ENCODE measurements at places on chromosomes 6 and 20. TPM values are rescaled to one million over a fixed set of nuclear protein-coding genes. Genes with fewer than 3 reads are reported as not detected.
A peak's percentile ranks its signal among the peaks of the same experiment; 100 is the strongest.

DNA sequence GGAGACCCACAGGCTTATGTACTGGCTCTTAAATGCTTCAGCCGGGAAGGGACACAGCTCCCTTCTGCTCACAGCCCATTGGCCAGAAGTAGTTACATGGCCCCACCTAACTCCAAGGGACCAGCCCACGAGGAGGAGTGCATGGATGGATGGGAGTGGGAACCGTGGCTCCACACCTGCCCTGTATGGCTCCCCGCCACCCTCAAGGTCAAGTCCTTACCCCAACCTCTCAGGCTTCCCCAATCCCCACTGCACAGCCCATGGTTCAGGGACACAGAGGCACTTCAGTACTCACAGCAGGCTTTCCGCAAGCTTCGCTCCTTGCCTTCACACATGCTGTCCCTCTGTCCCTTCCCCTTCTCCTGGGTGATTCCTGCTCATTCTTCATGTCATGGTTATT, 137.9 kb upstream of the KCNG1 start:
- H3K4me3 ChIP-seq: no peak overlapping the region
- no peak for DNase-seq
- 0 out of 2 replicates have a peak, but pooled peaks cover 4% of the 10 kb centered on the region for H3K4me1 ChIP-seq
- H3K27ac ChIP-seq: no peak overlapping the region

DNA sequence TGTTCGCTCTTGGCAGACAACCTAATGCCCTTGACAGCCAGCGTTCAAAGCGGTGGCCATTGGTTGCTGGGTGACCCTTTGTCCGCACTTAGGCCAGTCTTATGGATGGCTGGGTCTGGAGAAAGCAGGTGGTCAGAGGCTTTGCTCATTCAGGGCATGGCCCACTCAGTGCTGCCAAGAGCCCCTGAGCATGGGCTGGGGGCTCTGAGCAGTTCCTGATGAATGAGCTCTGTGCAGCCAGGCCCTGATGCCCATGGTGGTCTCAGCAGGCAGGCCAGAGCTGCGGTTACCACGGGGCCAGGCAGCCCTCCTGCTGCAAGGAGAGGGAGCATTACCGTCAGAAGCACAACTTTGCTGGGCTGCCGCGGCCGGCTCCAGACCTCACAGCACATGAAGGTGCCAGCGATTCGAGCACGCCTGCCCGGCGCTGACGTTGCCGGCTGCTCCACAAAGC, 36.3 kb downstream of the CDH4 start:
- H3K4me1 ChIP-seq: no peaks in the 10 kb centered on the region
- H3K27me3 ChIP-seq: peaks cover 83% of the 10 kb centered on the region
- H3K36me3 ChIP-seq: no peaks in the 10 kb centered on the region
- H3K27ac ChIP-seq: no peak overlapping the region
- no peak overlapping the region for H3K4me3 ChIP-seq

GRCh38 chr6:126227833-126228702, 111.8 kb upstream of the CENPW start:
- no peaks in the 10 kb centered on the region for H3K27me3 ChIP-seq
- no peaks in the 10 kb centered on the region for H3K4me1 ChIP-seq
- no peak overlapping the region for H3K27ac ChIP-seq
- DNase-seq: no peak

DNA sequence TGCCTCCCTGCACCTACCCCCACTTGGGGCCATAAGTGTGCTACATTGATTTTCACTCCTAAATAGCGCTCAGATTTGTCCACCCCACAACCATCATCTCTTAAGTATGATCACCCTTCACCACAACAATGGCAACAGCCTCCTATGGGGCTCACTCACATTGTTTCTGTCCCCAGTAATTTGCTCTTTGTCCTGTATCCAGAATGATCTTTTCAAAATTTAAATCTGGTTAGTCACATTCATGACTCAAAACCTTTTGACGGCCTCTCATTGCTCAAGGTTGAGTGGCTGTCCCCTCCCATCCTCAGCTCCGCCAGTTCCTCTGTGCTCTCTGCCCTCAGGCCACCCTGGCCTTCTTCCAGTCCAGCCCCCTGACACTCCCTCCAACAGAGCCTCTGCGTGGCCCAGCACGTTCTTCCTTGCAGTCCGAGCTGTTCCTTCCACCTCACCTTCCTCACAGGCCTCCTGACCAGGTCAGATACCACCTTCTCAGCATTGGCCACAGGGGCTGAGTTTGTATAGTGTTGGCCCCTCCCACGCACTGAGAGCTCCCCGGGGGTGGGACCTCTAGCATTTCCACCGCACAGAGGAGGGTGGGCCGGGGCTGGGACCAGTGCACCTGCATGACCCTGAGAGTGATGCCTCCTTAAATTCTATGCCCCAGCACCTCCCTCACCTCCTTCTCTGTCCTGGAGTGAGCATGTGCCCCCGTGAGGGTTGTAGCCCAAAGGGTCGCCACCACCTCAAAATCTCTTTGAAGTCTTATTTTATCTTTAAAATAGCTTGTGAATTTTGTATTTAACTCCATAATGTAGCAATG, 2.4 kb upstream of the PPP1R3G start:
- no peaks in the 10 kb centered on the region for H3K27me3 ChIP-seq
- H3K4me1 ChIP-seq: peaks cover 16% of the 10 kb centered on the region
- H3K36me3 ChIP-seq: no peaks in the 10 kb centered on the region
- no peak overlapping the region for H3K4me3 ChIP-seq
- peak overlapping the region; percentile 53 for H3K27ac ChIP-seq

The FOXO3 gene
- 59.4 TPM for total RNA-seq

DNA sequence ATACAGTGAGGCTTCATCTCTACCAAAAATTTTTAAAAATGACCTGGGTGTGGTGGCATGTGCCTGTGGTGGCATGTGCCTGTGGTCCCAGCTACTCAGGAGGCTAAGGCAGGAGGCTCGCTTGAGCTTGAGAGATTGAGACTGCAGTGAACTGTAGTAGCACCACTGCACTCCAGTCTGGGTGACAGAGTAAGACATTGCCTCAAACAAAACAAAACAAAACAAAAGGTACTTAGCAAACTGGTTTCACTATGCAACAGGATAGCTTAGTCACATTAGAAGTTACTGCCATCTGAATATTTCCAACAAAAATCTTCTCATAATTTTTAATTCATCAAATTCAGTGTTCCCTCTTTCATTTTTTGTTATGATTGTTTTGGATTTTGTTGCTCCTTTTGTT, 137.9 kb downstream of the QRSL1 start:
- no peaks in the 10 kb centered on the region for H3K4me1 ChIP-seq
- H3K36me3 ChIP-seq: no peaks in the 10 kb centered on the region
- H3K27ac ChIP-seq: no peak overlapping the region
- no peak overlapping the region for H3K4me3 ChIP-seq
- DNase-seq: no peak
- no peaks in the 10 kb centered on the region for H3K27me3 ChIP-seq

The C2 gene
- 2.4 TPM for total RNA-seq

GRCh38 chr6:112032728-112033127, 21.2 kb upstream of the CCN6 start:
- no peak for DNase-seq
- no peak overlapping the region for H3K27ac ChIP-seq
- no peaks in the 10 kb centered on the region for H3K27me3 ChIP-seq
- H3K36me3 ChIP-seq: no peaks in the 10 kb centered on the region
- peaks cover 14% of the 10 kb centered on the region for H3K4me1 ChIP-seq

DNA sequence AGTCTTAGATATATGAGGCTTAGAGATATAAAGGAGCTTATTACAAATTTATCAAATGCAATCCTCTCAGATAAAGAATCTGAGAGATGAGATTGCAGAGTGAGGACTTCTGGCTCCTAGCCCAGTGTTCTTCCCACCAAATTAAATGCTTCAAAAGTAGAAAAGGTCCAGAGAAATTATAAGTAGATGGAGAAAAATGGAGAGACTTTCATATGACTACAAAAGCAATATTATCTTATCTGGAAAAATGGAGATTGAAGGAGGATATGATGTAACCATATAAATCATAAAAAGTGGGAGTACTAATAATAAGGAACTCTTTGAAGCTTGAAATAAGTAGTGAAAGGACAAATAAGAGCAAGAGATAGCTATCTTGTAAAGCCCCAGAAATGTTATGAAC, 2.8 kb downstream of the KCTD20 start:
- no peak for DNase-seq
- peaks cover 24% of the 10 kb centered on the region for H3K4me1 ChIP-seq
- H3K4me3 ChIP-seq: no peak overlapping the region
- no peaks in the 10 kb centered on the region for H3K36me3 ChIP-seq

DNA sequence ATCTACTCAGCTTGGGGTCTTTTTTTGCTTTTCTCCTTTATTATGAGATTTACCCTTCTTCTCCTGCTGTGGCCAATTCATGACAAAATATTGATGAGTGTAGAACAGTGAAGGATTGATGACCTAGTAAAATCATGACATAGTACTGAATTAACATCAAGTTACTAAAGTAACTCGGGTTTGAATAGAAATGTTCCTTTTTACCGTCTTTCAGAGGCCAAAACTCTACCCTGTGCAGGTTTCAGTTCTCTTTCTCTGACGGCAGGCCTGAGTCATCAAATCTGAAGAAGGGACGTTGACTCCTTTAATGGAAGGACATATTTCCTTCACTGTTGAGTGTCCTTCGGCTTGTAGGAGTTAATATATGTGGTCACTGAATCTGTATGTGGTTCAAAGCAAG, 80.7 kb downstream of the RREB1 start:
- no peaks in the 10 kb centered on the region for H3K27me3 ChIP-seq
- H3K36me3 ChIP-seq: peaks cover 7% of the 10 kb centered on the region
- no peak for DNase-seq
- no peak overlapping the region for H3K4me3 ChIP-seq
- H3K27ac ChIP-seq: no peak overlapping the region

GRCh38 chr20:728256-728944, 39.9 kb downstream of the SLC52A3 start:
- H3K36me3 ChIP-seq: no peaks in the 10 kb centered on the region
- peaks cover 42% of the 10 kb centered on the region for H3K27me3 ChIP-seq
- no peaks in the 10 kb centered on the region for H3K4me1 ChIP-seq
- H3K4me3 ChIP-seq: no peak overlapping the region
- no peak overlapping the region for H3K27ac ChIP-seq

DNA sequence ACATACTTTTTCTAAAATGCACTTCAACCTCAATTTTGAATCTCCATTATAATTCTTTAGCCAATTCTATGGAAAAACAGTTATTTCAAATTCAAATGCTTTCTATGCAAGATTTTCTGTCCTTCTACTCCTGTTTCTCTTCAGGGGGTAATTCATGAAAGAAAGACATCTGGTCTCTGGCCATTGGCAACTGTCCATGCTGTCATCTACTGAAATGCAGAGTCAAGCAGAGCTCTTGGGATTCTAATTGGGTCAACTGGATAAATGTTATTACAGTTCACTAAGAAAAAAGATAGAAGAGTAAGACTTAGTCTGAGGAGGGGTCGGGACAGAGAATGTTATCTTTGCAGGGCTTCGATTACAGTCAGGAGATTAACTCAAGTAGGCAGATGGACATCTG, 22.0 kb upstream of the BMP5 start:
- no peaks in the 10 kb centered on the region for H3K27me3 ChIP-seq
- H3K4me1 ChIP-seq: no peaks in the 10 kb centered on the region
- DNase-seq: no peak
- H3K27ac ChIP-seq: no peak overlapping the region
- no peaks in the 10 kb centered on the region for H3K36me3 ChIP-seq
- no peak overlapping the region for H3K4me3 ChIP-seq

The TXLNB gene
- not detected for total RNA-seq

The OR2B6 gene
- total RNA-seq: 1.5 TPM

DNA sequence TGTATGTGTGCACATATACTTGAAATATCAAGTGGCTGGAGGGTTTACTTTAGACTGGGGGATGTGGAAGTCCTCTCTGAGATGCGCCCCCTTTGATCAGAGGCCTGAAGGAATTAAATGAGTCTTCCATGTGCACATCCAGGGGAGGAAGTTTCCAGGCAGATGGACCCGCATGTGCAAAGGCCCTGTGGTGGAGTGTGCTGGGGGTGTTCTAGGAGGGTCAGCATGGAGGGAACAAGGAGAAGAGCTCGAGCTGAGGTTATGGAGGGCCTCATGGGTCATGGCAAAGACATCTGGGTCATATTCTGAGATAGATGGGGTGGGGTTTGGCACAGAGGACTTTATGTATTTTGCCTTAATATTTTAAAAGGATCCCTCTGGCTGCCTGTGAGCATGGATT, 17.7 kb upstream of the SULF2 start:
- peaks cover 13% of the 10 kb centered on the region for H3K36me3 ChIP-seq
- no peak for DNase-seq
- H3K4me1 ChIP-seq: peaks cover 55% of the 10 kb centered on the region
- no peaks in the 10 kb centered on the region for H3K27me3 ChIP-seq
